ENCODE measurements at places on chromosomes 12 and 14.

GRCh38 chr14:103105580-103106150 is 11.1 kb downstream of the EXOC3L4 start:
- DNase-seq = no peak

- DNase-seq = no peak
These were observed 1.9 kb downstream of the MNAT1 start for GRCh38 chr14:60736494-60736893.

DNA sequence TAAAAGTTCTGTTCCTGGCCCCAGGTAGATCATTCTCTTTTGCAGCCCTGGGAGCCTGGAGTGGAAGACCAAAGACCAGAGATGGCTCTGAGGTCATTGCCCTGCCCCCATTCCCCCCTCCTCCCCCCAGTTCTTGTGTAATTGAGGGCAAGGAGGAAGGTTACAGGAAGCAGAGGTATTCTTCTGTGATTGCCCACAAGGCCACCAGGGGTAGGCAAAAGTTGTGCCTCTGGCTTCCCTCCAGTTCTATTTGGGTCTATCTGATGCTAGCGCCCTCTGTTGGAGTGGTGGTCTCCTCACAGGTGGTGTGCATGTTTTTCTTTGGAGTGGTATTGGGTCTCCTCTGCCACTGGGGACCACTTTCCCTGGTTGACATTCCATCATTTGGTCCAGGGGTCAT is 41.2 kb upstream of the CRY1 start:
- no peak for DNase-seq

DNA sequence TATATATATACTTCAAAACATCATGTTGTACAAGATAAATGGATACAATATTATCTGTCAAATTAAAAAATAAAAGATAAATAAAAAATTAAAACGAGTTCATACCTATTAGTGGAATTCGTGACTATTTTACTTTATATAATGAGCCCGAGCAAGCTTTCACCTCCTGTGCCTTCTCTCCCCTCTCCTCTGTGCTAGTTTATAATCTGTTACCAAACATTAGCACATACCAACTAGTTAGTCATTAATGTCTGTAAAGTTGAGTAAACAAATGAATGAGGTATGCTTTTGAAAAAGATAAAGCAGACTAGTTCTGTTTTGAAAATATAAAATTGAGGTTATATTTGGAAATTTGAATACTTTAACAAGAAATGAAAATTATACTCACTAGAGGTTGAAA is 84.0 kb downstream of the LRRC9 start:
- no peak for DNase-seq

DNA sequence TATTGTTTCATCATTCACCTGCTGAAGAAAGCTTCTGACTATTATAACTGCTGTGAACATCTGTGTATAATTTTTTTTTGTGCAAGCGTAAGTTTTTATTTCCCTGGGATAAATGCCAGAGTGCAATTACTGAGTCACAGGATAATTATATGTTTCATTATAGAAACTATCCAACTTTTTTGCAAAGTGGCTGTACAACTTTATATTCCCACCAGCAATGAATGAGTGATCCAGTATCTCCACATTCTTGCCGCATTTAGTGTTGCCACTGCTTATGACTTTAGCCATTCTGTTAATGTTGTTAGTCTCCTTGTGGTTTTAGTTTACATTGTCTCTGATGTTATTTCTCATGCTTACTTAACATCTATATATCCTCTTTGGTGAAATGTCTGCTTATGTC is 88.1 kb upstream of the CCDC175 start:
- DNase-seq = peak; percentile 73

DNA sequence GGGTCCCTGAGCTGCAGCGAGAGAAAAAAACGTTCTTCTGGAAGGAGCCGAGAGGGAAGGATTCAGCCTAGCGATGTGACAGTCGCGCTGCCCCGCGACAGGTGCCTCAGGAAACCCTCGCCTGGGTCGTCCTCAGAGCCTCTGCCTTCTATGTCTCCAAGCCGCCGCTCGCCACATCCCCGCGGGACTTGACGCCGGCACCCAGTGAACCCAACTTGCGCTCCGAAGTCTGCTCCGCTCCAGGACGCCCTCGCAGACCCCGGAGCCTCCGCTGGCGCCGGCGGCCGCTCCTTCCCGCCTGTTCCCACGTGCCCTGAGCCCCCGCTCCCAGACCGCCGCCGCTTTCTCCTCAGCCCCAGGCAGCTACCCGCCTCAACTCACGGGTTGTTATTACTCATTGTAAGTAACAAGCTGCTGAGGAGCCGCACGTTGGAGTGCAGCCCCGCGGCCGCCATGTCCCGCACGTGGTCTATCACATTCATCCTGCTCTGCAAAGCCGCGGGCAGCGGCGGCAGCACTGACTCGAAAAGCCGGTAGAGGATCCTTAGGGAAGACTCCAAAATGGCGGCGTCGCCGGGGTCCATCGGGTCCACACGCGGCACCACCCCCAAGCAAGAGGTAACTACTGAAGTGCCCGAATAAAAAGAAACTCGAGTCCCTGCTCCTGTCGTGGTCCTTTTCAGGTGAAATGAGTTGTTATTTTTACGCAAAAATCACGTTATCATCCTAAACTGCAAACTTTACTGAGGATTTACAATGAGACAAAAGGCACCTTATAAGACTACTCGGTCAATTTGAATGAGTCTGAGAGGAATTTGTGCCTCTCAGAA is at the start of gene ANAPC7:
Gene ANAPC7 (minus strand): TSS at position 563 of the 830 bp plus-strand sequence. CDS start 81 bp downstream, at position 482.
- peak; percentile 69 for DNase-seq

GRCh38 chr12:4412465-4412864 is 33.0 kb upstream of the FGF23 start:
- no peak for DNase-seq

DNA sequence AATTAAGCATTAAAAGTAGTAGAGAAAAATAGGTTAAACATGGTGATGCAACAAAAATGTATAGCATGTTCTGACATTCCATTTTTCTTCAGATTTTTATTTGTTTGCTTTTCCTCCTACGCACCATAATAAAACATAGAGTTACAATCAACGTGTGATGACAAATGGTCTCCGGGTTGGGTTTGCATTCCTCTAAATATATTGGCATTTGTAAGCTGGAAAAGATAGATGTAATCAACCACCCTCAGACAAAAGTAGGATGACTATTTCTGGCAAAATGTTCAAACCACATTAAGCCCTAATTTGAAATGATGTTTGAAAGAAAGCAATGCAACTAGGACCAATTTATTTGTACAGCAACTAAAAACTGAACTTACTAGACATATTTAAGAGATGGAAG is 58.4 kb downstream of the SLC25A21 start:
- peak; percentile 65 for DNase-seq

DNA sequence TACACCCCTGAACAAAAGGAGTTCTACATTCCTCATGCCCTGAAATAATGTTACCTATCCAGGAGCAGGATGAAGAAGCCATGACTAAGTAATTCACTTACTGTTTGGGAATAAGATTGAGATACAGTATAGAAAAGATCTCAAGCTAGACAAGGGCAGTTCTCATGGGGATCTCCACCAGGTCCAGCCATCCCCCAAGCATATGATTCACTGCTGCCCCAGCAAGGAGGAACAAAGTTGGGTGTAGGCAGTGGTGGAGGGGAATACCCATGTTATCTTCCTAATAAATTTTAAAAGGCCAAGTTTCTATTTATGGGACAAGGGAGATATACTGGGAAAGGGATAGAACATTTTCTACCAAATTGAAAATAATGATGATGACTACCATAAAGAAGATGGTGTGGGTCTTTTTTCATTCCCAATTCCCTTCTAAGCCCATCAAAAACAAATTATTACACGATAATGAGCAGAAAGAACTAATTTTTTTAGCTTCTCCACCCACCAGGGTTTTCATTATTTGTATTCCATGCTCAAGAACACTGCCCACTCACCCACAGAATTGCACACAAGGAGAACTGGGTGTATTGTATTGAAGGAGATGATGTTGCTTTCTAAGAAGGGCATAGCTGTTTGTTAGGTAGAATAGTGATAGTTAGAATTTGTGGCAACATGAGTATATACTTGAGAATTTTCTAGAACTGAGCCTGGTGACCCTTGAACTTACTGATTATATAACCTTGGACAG is 204.6 kb downstream of the BTG1 start:
- peak; percentile 12 for DNase-seq

DNA sequence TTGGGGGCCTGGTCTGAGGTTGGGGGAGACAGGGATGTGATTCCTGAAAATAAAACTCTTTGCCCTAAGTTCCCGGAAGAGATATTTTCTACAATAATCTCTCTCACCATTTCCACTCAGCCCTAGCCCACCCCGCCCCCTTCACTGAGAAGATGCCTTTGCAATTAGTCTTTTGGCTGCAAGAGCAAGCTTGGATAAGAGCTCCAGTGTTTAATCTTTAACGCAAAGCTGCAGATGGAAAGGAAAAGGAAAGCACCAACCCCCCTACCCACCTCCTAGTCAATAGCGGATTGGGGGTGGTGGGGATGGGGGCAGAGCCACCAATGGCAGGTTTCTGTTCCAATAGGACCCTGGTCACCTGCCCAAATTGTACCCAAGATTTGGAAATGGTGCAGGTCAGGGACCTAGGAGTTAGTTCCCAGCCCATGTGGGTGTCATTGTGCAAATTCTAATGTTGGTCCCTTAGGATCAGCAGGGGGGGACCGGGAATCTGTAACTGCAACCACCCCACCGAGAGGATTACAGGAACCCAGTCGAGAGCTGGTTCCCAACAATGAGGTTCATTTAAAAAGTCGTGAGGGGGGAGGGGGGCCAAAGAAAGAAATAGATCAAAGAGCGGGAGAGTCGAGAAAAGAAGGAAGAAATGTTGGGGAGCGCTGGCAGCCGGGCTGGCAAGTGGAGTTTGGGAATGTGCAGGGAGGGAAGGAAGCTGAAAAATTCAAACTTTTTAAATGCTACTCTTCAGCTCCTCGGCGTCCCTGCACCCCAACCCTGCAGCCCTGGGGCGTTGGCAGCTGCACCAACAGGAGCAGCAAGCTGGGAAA is 1.6 kb downstream of the ZFP36L1 start:
- DNase-seq = no peak

DNA sequence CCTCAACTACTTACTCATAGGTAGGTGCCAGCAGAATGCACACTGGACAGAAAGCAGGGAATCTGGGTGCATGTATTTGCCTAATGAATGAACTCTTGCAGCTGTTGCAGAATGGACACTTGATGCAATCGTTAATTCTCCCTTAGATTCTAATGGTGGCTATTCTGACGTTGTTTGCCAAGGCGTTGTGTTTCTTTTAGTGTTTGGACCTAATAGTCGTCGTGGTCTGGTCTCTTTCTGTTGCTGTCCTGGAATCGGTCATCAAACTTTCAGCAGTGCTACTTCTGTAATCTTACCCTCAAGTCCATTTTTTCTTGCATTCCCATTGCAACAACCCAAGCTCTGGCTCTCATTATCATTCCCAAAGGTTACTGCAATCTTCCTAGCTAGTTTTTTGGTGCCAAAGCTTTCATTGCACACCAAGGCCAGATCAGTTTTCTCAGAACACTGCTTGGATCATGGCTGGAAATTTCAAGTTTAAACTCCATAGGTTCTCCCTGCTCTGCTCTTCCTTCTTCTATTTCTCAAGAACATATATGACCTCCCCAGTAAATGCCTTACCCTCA is 31.3 kb downstream of the BMP4 start:
- no peak for DNase-seq

- no peak for DNase-seq
These were observed 210.6 kb downstream of the SLC6A15 start for GRCh38 chr12:84702001-84702400.

GRCh38 chr14:103713304-103714062 is 1.8 kb downstream of the XRCC3 start:
- no peak for DNase-seq

DNA sequence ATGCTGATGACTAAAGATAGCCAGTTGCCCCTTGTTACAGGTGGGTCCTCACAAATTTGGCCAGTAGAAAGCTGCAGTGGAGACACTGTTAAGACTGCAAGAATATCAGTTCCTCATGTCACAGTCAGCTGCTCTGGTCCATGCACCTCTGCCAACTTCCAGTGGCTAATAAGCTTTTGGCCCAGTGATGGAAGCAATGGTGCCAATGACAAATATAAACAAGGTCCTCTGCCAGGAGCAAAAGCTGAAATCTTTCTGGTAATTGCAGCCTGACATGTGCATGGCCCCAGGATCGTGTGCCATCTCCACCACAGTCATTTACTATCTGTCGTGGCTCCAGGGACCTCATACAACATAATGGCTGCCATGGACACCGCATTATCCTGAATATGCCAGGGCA is 85.4 kb upstream of the TMEM260 start:
- DNase-seq = no peak

GRCh38 chr12:77584860-77585259 is 245.8 kb upstream of the NAV3 start:
- no peak for DNase-seq

- DNase-seq = no peak
These were observed 451.2 kb downstream of the EGLN3 start for GRCh38 chr14:33499687-33500086.
